Ovary (tissue), 10 donors: ENCODE measurements at places on chromosomes 6 and 20.

GRCh38 chr6:109118337-109118736 lies 23.0 kb downstream of the CEP57L1 start:
- no peak overlapping the region for H3K4me3 ChIP-seq
- H3K27ac ChIP-seq = no peak overlapping the region

DNA sequence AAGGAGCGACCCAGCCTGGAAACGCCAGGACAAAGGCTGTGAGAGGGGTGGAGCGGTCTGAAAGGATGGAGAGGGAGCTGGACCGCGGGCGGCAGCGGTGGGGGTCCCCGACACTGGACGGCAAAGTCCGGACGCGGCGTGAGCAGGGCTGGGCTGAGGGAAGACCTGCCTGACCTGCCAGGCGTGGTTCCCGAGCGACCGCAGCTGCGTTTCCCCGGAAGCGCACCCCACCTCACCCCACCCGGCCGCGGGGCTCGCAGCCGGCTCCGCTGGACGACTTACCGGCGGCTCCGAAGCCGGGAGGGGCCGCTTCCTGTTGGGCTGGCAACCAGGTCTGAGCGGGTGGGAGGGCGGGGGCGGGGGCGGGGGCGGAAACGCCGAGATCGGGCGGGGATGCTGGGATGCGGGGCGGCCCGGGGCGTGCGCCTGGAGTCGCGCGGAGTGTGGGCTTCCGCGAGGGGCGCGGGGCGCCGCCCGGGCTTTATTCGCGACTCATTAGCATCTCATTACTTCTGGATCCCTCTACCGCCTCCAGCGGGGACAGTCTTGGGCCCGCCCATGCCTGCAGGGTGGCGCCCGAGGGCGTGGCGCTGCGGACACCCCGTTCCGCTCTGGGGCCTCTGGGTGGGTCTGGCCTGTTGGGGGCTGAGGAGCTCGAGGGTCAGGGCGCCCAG lies at the start of gene MICAL1:
Gene MICAL1 (minus strand): TSS at position 336 of the 674 bp plus-strand sequence. CDS start 1,576 bp downstream, outside the sequence.
- peak within 1 kb of the TSS; percentile 42 for H3K27ac ChIP-seq
- H3K4me1 ChIP-seq = peaks cover 3% of the 10 kb centered on the region
- no peaks in the 10 kb centered on the region for H3K27me3 ChIP-seq
- H3K36me3 ChIP-seq = no peaks in the 10 kb centered on the region
- H3K4me3 ChIP-seq = peak within 1 kb of the TSS; percentile 81
- peak; percentile 71 for DNase-seq

- no peak for DNase-seq
- H3K27ac ChIP-seq = no peak overlapping the region
- H3K4me3 ChIP-seq = no peak overlapping the region
- H3K27me3 ChIP-seq = no peaks in the 10 kb centered on the region
These were observed 273.5 kb upstream of the POU3F2 start for GRCh38 chr6:98560841-98561240.

- no peak overlapping the region for H3K27ac ChIP-seq
- no peaks in the 10 kb centered on the region for H3K27me3 ChIP-seq
- no peak for DNase-seq
- H3K36me3 ChIP-seq = no peaks in the 10 kb centered on the region
These were observed 379.4 kb downstream of the TAF4 start for GRCh38 chr20:61686051-61686936.

- no peak overlapping the region for H3K27ac ChIP-seq
- no peak overlapping the region for H3K4me3 ChIP-seq
- no peaks in the 10 kb centered on the region for H3K4me1 ChIP-seq
- H3K36me3 ChIP-seq = no peaks in the 10 kb centered on the region
These were observed 11.5 kb downstream of the NFKBIL1 start for GRCh38 chr6:31558631-31559500.

GRCh38 chr6:3175715-3176402 lies 18.5 kb upstream of the TUBB2A start:
- no peak overlapping the region for H3K27ac ChIP-seq
- no peak overlapping the region for H3K4me3 ChIP-seq
- no peaks in the 10 kb centered on the region for H3K27me3 ChIP-seq
- DNase-seq = no peak

- peaks cover 7% of the 10 kb centered on the region for H3K4me1 ChIP-seq
- no peak for DNase-seq
- H3K36me3 ChIP-seq = no peaks in the 10 kb centered on the region
- H3K27me3 ChIP-seq = no peaks in the 10 kb centered on the region
- H3K27ac ChIP-seq = no peak overlapping the region
These were observed 157.0 kb downstream of the MTHFD1L start for GRCh38 chr6:151022492-151022891.

DNA sequence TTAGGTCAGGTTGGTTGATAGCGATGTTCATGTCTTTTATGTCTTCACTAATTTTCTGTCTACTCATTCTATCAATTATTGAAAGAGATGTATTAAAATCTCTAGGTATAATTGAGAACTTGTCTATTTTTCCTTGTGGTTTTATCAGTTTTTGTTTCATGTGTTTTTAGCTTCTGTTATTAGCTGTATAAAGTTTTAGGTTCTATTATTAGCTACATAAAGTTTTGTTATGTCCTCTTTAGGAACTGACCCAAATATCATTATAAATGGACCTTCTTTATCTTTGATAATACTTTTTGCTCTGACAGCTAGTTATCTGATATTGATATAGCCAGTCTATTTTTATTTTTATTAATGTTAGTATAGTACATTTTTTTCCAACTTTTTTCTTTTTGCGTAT lies 92.4 kb upstream of the TMEM170B start:
- no peak overlapping the region for H3K27ac ChIP-seq
- H3K36me3 ChIP-seq = no peaks in the 10 kb centered on the region
- no peaks in the 10 kb centered on the region for H3K27me3 ChIP-seq
- no peaks in the 10 kb centered on the region for H3K4me1 ChIP-seq

DNA sequence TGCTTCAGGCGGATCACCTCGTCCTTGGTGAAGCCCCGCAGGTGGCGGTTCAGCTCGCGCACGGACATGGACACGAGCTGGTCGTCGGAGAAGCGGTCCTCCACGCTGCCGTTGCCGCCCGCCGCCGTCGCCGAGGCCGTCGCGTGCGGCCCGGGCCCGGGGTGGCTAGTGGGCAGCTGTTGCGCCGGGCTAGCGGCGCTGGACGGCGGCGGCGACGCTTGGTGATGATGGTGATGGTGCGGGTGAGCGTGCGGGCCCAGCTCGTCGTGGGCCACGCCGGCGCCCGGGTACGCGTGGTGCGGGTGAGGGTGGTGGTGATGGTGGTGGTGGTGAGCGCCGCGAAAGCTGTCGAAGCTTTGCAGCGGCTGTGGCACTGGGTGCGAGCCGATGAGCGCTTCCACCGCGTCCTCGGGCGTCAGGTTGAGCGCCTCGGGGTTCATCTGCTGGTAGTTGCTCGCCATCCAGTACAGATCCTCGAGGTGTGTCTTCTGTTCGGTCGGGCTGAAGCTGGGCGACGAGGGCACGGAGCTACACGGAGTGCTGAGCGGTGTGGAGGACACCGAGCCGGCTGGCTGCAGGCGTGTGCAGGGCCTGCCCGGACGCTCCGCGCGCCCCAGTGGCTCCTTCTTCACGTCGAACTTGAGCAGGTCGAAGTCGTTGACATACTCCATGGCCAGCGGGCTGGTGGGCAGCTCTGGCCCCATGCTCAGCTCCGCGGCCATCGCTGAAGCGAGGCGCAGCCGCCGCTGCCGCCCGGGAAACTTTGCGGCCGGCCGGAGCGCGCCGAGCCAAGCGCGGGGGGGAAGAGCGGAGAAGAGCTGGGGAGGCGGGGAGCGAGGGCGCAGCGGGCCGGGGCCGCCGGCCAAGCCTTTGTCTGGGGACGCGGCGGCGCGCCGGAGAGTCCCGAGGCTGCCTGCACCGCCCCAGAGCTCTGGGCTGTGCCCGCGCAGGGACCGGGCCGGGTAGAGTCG lies 622 bp downstream of the MAFB start:
- DNase-seq = peak; percentile 37
- H3K36me3 ChIP-seq = no peaks in the 10 kb centered on the region
- peaks cover 4% of the 10 kb centered on the region for H3K27me3 ChIP-seq
- H3K4me1 ChIP-seq = peaks cover 9% of the 10 kb centered on the region

- H3K4me1 ChIP-seq = peaks cover 6% of the 10 kb centered on the region
- no peaks in the 10 kb centered on the region for H3K27me3 ChIP-seq
- H3K4me3 ChIP-seq = no peak overlapping the region
- no peak overlapping the region for H3K27ac ChIP-seq
- peak; percentile 36 for DNase-seq
These were observed 261.5 kb downstream of the TAF4 start for GRCh38 chr20:61803915-61804751.

DNA sequence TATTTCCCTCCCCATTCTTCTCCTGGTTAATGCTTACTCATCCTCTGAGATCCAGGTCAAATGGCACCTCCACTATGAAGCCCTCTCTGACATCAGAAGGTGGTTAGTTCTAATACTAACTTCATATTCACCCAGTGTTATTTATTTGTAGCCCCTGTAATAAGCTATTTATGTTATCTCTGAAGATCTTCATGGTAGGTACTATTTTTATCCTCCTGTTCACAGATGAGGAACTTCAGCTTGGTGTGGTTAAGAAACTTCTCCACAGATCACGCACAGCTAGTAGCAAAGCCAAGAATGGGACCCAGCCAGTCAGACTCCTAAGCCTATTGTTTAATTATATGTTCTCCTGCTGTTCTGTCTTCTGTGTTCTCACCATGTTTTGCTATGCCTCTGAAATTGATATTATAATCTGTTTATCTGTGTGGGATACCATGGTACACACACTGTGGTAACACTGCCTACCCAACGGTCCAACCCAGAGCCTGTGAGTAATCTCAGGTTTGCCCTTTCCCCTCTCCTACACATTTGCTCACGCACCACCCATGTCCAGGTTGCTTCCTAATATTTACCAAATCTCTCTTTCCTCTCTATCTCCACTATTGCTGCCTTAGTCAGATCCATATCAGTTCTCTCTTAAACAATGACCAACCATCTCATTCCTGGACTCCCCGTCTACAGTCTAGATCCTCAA lies 98.4 kb downstream of the IPCEF1 start:
- no peak overlapping the region for H3K27ac ChIP-seq
- H3K4me1 ChIP-seq = no peaks in the 10 kb centered on the region
- H3K27me3 ChIP-seq = no peaks in the 10 kb centered on the region

- DNase-seq = no peak
- H3K4me1 ChIP-seq = no peaks in the 10 kb centered on the region
- H3K27ac ChIP-seq = no peak overlapping the region
- no peak overlapping the region for H3K4me3 ChIP-seq
- no peaks in the 10 kb centered on the region for H3K36me3 ChIP-seq
These were observed 17.7 kb downstream of the GFRA4 start for GRCh38 chr20:3645309-3646066.

DNA sequence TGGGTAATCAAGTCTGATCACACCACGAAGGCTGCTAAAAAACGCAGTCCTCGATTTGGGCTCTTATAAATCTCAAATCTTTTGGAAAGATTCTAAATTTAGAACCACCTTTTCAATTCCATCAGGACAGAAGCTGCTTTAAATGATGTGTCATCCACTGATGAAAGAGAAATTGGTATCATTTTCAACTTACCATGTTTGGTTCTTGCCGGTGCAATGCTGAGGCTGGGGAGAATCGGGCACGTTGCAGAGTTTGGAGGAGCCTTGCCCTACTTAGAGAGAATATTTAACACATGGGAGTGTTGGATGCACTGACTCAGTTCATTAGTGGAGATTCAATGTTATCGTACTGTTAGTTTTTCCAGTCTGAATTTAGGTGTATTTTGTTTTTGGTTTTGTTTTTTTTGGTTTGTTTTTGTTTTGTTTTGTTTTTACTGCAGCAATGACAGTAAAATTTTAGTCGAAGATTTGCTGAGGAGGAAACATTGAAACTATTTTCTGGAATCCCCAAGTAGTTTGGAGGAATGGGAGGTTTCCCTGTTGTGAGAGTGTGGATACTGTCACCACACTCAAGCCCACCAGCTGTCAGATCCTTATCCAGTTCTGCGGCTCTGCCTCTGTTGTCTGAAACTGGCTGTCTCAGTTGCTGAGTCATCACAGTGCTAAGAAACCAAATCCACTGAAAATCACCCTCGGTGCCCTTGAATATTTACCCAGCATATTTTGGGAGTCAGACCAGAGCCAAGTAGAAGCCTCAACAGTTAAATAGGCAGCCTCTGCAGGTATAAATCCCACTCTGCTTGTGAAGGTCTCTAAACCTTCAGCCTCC lies 497.0 kb downstream of the BTBD3 start:
- no peak overlapping the region for H3K4me3 ChIP-seq
- peaks cover 2% of the 10 kb centered on the region for H3K4me1 ChIP-seq
- DNase-seq = no peak
- H3K36me3 ChIP-seq = no peaks in the 10 kb centered on the region
